ENCODE measurements at places on chromosomes 7 and 10.

DNA sequence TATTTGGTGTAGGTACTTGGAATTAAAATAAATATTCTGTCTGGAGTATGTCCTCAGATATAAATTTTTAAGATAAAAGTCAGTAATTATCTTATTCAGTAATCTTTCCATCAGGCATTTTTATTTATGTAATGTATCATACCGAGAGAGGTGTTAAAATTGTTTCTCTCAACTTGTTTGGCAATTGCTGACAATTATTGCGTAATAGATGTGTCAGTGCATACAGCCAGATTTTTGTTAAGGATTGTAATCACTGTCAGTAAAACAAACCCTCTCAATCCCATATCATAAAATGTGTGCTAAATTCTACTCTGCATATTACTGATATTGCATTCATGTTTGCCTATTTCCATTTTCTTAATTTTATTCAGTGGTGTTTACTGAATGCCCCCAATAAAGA lies 69.2 kb downstream of the CNTNAP2 start:
- ATAC-seq, result no peak

DNA sequence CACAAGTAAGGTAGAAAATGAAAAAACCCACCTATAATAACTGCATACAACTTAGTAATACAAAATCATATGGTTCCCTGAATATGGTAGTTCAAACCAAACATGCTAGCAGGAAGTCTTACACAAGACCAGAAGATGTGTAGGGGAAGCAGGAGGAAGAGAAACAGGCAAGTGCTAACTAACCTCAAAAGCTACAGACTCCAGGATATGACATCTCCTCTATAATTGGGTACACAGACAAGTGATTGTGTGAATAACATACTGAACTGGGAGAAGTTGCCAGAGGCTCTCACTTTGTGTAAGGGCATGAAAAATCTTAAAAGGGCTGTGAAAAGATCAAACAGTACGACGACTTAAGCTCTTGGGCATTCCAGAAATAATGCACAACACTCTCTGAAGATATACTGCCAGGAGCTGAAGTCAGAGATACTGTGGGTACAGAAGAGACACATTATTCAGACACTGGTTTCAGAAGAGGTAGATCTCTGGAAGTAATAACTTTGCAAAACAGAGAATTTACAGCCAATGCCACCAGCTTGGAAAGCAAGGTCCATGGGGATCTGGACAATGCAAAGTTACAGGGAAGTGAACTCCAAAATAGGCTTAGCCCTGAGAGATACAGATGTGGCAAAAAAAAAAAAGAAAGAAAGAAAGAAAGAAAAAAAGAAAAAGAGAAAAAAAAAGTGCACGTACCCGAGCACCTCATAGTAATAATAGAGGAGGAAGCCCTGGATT lies 767.2 kb downstream of the TNS3 start:
- ATAC-seq, result no peak

- no peak for ATAC-seq
Observed at GRCh38 chr7:36474283-36475010, 84.8 kb downstream of the ANLN start.

GRCh38 chr10:44977287-44978212 lies 1.1 kb downstream of the DEPP1 start:
- ATAC-seq, result no peak

DNA sequence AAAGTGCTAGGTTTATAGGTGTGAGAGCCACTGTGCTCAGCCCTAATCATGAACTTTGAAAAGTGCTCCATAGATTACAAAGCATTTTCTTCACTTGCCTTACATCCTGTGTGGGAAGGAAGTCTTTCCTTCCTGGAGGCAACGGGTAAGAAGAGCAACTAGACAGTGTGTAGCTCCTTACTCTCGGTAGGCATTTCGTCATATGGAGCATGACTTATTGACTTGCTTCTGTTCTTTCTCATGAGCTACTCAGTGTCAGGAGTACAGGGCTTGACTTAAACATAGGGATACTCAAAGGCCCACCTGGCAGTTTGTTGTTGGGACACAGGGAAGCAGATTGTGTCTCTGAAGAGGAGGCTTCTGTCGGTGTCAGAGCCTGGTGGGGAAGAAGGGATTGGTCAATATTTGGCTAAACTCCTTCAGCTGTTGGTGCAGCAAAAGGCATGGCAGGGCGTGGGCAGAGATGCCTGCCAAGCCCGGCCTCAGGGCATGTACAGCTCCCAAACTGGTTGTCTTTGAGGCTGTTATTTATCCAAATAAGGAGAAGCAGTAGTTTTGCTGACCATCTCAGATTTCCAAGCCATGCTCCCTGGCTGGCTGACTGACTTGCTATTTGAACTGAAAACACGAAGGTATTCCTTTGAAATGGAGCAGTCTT lies 248.9 kb downstream of the KIAA1217 start:
- no peak for ATAC-seq

- no peak for ATAC-seq
Observed at GRCh38 chr7:93430917-93431588, 143.5 kb downstream of the CALCR start.

GRCh38 chr7:26857170-26857505 lies 7.3 kb downstream of the SKAP2 start:
- no peak for ATAC-seq

GRCh38 chr7:82542665-82543064 lies 99.1 kb upstream of the CACNA2D1 start:
- ATAC-seq, result no peak

DNA sequence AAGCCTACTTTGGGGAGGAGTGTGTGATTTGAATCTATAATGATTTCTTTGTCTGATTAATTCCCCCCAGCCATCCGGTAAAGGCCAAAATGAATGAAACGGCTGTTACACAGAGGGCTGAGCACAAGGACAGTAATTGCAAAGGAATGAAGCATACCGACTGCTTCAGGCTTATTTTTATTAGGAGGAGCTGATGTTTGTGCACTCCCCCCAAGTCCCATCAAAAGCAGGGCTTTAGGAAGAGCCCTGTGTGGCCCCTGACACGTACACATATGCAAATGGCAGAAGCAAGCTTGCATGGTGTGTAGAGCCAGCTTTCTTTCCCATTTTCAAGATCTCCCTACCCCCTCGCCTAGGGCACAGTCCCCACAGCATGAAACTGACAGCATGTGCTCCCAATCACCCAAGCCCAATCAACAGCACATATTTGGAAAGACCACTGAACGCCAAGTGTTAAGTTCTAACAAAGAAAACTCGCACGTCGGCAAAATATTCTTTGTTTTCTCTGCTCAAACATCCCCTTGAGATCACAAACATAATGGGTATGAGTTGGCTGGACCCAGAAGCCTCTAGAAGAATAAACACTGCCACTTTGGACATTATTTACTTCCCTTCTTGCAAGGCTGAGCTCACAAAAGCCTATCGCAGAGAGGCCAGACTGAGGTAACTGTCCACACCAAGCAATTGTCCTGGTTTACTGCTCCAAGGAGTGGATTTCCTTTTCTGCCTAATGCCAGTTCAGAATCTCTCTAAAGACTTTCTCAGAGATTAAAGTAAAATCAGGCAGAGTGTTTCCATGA lies 143.0 kb downstream of the CUBN start:
- no peak for ATAC-seq

GRCh38 chr7:40402661-40403060 lies 267.9 kb downstream of the SUGCT start:
- no peak for ATAC-seq

- ATAC-seq, result no peak
Observed at GRCh38 chr7:140160308-140160707, 16.5 kb downstream of the KDM7A start.

DNA sequence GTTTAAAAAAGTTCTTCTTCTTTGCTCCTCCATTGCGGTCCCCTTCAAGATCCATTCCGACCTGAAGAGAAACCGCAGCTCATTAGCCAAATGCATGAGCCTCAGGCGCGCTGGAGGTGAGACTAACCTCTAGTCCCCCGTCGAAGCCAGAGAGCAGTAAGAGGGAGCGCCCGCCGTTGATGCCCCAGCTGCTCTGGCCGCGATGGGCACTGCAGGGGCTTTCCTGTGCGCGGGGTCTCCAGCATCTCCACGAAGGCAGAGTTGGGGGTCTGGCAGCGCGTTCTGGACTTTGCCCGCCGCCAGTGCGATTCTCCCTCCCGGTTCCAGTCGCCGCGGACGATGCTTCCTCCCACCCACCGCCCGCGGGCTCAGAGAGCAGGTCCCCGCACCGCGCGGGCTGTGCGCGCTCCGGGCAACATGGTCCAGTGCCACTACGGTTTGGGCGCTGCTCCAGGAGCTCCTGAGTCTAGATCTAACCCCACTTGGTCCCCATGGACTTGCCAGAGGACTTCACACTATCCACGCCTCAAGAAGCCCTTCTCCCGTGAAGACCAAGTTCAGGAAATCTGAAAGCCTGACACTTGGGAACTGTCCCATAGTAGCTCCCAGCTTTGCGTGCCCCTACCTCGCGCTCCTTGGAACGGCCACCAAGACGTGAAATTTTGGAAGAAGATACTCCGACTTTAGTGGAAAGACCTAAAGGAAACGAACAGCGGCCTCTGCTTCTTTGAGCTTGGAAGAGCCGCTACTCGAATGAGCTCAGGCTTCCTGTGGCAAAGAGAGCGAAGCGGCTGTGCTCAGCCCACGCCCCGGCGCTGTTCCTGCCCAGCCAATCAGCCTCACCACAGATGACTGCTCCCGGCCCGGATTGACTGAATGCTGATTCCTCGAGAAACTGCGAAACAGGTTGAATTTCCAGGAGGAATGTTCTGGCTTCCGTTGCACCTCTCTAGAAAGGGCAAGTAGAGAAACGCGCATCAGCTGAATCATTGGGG lies at the start of gene ABCB1:
Gene ABCB1, minus strand, starts transcription at position 755 of the 995 bp plus-strand sequence. Its CDS starts 700 bp downstream, at position 55.
- peak; percentile 74 for ATAC-seq

GRCh38 chr7:91169830-91170191 lies 94.4 kb upstream of the FZD1 start:
- ATAC-seq, result no peak

GRCh38 chr7:67842571-67842970 lies 845.9 kb downstream of the TYW1 start:
- ATAC-seq, result no peak

GRCh38 chr7:150665089-150665748 lies 20.3 kb upstream of the GIMAP2 start:
- ATAC-seq, result peak; percentile 57

- no peak for ATAC-seq
Observed at GRCh38 chr7:36128448-36129047, 24.5 kb upstream of the EEPD1 start.

DNA sequence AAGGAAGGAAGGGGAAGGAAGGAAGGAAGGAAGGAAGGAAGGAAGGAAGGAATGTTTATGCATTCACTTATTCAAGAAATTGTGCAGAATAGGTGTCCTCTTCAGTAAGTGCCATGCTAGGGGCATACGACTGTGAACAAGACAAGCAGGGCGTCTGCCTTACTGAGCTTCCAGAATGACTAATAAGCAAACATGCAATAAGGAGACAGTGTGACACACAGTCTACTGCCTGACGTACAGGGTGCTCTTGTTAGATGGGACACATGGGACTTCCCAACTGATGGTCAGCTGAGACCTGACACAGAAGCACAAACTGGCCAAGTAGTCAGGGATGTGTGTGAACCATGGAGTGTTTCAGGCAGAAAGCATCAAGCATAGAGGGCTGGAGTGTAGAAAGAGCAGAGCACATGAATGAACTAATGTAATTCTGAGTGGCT lies 18.2 kb downstream of the DNAJC12 start:
- ATAC-seq, result peak; percentile 53

DNA sequence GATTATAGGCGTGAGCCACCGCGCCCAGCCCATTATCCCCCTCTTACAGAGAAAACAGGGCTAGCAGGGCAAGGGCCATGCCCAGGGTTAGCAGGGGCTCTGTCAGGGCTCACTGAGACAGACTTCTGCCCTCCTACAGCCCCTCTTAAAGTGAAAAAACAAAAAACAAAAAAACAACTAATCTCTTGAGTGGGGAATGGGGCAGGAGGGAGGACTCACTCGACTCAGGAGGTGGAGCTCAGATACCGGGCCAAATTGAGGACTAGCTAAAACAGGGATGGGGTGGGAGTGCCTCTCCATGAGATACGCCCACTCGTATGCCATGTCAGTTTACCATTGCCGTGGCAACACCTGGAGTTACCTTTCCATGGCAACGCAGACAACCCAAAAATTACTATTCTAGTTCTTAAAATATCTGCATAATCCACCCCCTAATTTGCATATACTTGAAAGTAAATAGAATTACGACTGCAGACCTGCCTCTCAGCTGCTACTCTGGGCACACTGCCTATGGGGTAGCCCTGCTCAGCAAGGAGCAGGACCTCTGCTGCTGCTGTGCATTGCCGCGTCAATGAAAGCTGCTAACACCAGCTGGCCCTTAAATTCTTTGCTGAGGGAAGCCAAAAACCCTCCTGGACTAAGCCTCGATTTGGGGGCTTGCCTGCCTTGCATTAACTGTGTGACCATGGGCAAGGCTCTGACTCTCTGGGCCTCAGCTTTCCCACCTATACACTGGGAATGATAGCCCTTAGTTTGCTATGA lies 13.4 kb downstream of the SSC4D start:
- ATAC-seq, result no peak

GRCh38 chr10:69895759-69896158 lies 94.1 kb downstream of the COL13A1 start:
- ATAC-seq, result no peak

GRCh38 chr10:61964059-61964709 lies 62.7 kb downstream of the ARID5B start:
- no peak for ATAC-seq

GRCh38 chr10:688312-689120 lies 952 bp downstream of the DIP2C start:
- no peak for ATAC-seq

GRCh38 chr7:150963707-150964559 lies 14.2 kb downstream of the KCNH2 start:
- no peak for ATAC-seq

DNA sequence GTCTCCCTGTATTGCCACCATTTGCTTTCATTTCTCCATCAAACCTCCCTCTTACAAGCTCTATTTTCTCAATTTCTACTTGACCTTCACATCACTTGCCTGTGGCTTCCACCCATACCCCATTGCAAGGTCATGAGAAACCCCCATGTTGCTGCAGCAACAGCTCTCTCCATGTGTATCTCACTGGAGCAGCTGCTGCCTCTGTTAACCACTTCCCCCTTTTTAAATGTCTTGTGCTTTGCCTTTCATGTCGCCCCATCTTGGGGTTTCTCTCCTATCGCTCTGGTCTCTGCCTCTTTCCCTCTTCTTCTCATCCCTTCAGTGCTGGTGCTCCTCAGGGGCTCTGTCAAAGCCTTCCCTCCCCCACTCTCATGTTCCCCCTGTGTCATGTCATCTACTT lies 148.8 kb downstream of the CHN2 start:
- ATAC-seq, result peak; percentile 10

GRCh38 chr7:46960970-46961369 lies 620.9 kb downstream of the TNS3 start:
- ATAC-seq, result no peak

DNA sequence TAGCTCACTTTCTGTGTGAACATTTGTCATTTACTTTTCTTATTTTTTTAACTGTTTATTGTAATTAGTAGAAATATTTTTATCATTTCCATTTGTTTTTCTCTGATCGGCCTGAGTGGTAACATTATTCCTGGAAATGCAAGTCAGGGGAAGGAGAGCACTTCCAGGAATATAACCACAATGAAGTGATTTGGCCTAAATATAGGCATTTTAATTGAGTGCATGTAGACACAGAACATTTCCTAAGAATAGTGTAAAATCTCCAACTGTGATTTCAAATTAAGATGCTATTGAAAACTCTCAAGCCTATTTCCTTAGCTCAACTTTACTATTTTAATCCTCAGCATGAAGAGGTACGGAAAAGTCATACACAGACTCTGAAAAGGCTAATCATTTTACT lies 86.5 kb upstream of the SKAP2 start:
- no peak for ATAC-seq

- no peak for ATAC-seq
Observed at GRCh38 chr7:116499168-116500077, at the start of gene CAV2. TSS of gene CAV2 (plus strand) at chr7:116499738. CDS start at chr7:116499782, 44 bp downstream.
